ENCODE measurements at places on chromosomes 2 and 18.

GRCh38 chr18:80181642-80182461 is 65.5 kb downstream of the PARD6G start:
- DNase-seq = no peak

DNA sequence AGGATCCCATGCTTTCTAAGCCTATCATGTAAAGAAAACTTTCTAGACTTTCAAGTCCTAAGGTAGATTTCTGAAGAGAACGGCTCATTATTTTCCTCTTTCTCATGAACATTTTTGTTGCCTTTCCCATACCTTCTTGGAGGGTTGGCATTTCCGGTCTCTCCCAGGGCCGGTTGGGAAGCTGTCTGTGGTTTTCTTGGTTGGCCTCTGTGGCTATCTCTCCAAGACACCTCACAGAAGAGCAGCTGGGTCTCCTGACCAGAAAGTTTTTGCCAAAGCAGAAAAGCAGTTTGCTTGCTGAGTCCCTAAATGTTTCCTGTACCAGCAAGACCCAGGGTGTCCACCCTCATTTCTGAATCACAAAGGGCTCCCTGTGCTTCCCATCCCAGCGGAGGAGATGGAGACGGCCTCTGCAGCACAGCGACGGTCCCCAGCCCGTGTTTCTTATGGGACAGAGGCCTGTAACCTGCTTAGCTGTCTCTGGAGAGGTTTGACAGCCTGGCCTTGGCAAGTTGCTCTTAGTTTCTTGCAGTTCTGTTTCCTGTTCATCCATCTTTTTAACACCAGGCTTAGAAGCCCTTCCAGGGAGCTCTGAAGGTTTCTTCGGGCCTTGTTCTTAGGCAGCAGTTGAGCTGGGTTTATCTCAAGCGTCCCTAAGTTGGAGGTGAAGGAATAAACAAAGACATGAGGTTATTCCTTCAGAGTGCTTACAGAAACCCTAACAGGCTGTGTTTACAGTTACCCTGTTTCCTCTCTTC is 39.8 kb downstream of the GREB1 start:
- DNase-seq = no peak

- no peak for DNase-seq
Observed at GRCh38 chr2:69292256-69292655, 94.8 kb downstream of the GFPT1 start.

DNA sequence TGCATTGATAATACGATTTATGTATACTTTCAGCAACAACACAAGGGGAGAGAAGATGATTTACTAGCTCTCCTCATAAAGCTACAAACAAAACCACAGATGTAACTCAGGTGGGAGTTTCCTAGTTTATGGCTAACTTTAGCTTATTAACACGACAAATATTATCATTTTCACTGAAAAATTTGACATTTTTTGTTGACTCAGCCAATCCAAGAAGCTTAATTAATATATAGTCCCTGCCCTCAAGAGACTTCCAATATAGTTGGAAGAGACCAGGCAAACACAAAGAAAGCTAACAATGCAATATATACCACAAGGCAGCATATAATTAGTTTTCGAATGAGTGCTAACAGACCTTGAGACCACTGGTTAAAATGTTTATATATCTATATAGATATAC is 775 bp downstream of the WDR12 start:
- DNase-seq = no peak

DNA sequence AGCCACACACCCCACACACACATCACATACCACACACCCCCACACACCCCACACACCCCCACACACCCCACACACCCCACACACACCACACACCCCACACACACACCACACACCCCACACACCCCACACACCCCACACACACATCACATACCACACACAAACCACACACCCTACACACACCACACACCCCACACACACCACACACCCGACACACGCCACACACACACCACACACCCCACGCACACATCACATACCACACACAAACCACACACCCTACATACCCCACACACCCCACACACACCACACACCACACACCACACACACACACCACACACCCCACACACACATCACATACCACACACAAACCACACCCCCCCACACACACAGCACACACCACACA is 22.4 kb downstream of the TWIST2 start:
- DNase-seq = no peak

DNA sequence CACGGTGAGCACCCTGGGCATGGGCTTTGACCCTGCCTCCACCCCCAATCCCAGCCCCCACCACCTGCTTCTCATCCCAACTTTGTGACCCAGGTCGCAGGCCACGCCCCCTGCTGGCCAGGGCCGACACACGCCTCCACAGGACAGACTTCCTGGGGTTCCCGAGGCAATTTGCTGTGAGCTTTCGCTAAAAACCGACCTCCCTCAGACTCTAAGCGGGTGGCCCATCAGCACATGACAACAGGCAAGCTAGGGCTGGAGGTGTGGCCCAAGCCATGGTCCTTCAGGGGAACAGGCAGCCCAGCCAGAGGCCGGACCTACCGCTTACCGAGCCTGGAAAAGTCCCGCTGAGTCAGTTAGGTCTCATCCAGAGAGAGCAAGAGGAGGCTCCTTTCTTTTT is 31.9 kb downstream of the C1QL2 start:
- DNase-seq = no peak

- no peak for DNase-seq
Observed at GRCh38 chr2:228700638-228701037, 519.2 kb upstream of the SPHKAP start.

DNA sequence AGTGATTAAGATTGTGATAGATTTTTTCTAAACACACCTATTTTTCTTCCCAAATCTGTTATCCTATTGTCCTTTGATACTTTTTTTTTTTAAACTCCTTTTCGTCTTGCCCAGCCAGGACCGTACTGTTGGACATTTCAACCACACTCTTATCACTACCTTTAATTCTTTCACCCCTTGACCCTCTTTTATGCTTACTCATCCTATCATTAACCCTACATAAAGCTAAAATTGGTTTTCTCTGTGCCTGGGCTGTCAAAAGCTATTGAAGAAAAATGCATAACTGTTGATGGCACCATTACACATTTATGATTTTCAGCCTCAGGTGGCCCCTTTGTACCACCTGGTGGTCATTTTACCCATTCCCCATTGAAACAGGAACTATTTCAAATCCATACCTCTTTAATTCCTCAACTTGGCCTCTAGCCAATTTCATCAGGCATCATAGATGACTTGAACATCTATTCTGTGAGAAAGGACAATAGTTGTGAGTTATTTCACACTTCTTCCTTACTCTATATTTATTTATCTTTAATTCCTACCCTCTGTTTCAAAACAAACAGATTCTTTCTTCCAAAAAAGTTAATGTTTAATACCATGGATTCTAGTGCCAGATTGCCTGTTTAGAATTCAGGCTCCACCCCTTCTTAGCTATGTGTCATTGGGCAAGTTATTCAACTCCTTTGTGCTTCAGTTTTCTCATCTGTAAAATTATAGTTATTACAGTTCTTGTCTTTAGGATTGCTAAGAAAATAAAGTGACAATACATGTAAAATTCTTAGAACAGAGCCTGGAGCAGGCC is 258.6 kb downstream of the CAMKMT start:
- no peak for DNase-seq

DNA sequence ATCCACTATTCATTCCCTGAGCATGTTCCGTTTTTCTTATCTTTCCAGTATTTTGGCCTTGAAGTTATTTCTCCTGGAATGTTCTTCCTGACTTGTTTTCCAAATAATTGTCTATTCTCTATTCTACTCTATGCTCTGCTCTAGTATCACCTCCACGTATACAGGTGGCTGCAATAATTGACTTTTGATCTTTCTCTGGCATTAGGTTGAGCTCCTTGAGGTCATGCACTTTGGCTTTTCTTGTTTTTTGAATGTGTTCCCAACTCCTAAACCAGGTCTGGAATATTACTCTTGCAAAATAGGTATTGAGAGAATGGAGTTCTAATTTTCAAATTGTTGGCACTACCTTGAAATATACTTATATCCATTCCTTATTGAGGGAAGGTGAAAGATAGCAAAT is 550.4 kb downstream of the CNTNAP5 start:
- DNase-seq = no peak

- DNase-seq = no peak
Observed at GRCh38 chr2:239858179-239858578, 167.0 kb downstream of the NDUFA10 start.
